ENCODE measurements at places on chromosomes 3 and 15.

GRCh38 chr15:89395996-89396395 lies 61.4 kb upstream of the POLG start:
- DNase-seq, result no peak

- no peak for DNase-seq
Measured at GRCh38 chr15:74558706-74559105, 17.7 kb downstream of the ARID3B start.

DNA sequence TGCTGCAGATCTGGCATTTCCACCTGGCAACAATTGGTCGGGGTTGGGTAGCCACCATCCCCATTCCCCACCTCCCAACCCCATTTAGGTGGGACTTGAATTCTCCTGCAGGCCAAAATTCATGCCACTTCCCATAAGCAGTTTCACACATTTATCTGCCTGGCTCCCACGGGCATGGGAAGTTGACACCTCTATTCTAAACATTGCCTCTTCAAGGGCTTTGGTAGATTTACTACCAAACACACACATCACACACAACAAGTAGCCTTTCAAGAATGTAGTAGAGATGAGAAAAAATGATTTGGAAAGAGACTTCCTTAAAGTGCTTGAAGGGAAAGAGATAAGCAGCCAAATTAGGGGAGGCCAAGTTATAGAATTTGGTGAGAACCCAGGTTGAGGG lies 30.9 kb downstream of the ZBTB38 start:
- DNase-seq, result no peak

- DNase-seq, result no peak
Measured at GRCh38 chr3:99049164-99049563, 147.7 kb upstream of the DCBLD2 start.

GRCh38 chr15:96599268-96599667 lies 268.8 kb downstream of the NR2F2 start:
- DNase-seq, result no peak

GRCh38 chr3:61897848-61898247 lies 336.5 kb downstream of the PTPRG start:
- DNase-seq, result no peak

DNA sequence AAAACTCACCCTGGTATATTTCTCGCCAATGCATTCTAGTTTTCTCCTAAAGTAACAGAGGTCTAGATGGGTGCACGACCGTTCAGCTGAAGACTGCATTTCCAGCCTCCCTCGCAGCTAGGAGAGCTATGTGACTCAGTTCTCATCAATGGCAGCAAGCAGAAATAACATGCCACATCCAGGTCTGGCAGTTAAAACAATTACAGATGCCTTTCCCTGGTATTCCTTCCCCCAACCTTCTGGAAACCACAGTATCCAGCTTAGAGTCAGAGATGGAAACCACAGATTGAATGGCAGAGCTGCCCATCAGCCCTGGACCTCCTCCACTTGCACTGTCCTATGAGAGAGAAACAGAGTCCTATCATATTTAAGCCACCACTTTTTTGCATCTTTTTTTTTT lies 4.8 kb downstream of the HAPLN3 start:
- no peak for DNase-seq

DNA sequence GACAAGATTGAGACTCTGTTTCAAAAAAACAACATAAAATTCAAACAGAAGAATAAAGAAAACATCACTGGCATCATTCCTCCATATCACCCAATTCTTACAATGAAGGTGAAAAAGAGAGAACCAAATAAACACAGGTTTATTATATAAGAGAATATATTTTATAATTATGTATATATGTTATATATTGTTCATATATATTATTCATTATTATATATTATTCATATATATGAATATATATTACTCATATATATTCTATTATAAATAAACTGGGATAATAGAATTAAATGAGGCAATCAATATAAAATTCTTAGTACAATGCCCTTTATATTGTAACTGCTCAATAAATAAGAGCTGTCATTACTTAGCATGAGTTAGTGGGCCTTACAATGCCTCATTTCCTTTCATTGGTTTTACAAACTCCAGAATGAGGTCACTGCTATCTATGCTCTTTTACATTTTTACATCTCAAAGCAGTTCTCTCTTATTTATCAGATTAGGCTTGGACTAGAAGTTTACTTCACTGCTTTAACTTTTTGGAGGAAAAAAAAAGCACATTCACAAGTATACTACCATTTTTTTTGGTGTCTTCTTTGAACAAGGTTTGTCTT lies 135.5 kb upstream of the TTC14 start:
- no peak for DNase-seq

DNA sequence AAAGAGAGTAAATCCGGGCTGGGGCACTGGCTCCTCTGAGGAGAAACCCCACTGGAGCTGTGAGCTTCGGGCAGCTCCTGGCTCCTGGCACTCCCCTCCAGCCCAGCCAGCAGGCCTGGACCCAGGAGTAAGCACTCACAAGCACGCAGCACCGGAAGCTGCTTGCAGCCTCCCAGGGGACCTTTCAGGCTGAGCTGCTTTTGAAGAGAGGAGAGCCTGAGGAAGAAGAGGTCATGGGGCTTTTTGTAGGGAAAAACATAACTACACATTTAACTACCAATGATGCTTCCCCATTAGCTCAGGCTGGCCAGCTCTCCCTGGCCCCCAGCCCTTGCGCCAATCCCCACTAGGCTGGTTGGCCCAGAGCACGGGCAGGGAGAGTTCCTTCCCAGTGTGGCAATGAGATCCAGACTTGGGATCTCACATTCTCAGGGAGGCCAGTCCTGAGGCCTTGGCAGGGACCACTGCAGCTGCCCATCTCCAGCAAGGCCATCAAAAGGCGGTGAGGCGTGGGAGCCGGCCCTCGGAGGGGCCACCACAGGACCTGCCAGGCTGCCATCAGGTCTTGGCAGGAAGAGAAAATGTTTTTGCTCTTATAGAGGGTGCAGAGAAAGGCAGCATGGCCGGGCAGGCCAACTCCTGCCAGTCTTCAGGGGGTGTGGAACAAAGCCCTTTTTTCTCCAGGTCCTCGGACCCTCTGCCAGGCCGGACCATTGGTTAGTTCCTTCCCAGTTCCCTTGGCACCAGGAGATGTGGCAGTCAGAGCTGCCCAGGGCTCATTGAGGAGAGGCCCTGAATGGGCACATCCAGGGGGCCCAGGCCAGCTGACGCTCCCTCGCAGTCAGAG lies 41.5 kb upstream of the MFGE8 start:
- DNase-seq, result no peak

GRCh38 chr3:169548194-169548593 lies 115.3 kb downstream of the MECOM start:
- DNase-seq, result no peak

Measured in activated naive CD4-positive, alpha-beta T cell treated with anti-CD3 and anti-CD28 coated beads, Interleukin-2, amount 10 ng/mL, durations not matched to agents 7 days and 5 days (primary cell).